ENCODE measurements at places on chromosomes 6 and 20.

GRCh38 chr6:28336284-28337120 is 554 bp upstream of the ZSCAN31 start:
- DNase-seq: no peak

DNA sequence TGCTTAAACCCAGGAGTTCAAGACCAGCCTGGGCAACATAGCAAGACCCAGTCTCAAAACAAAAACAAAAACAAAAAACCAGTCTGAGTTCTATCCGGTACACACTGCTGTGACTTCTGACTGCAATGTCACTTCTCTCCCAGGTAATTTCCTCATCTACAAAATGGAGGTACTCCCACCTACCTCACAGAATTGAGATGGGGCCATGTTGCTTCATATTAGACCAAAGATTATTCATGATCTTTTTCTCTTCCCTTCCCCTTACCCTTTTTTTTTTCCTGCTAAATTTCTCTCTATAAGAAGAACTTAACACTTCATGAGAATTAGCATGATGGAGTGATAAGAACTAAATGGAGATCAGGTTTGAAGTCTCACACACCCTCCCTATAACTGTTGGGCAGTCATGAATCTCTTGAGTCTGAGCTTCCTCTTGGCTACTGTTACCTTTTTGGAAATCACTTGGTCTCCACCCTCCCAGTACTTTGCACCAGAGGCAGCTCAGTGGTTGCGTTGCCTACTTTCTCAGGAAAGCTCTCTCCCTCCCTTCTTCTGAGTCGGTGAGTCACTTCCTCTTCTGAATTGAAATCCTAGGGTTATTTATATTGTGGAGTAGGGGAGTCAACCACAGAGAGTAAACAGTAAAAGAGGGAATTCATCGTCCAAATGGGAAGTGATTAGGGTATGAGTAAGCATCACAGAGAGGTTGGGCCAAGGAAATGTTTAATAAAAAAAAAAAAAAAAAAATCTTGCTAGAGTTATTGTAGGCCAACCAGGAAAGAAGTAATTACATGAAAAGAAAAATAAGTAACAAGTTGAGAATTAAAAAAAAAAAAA is 59.9 kb upstream of the MAP7 start:
- DNase-seq: no peak

DNA sequence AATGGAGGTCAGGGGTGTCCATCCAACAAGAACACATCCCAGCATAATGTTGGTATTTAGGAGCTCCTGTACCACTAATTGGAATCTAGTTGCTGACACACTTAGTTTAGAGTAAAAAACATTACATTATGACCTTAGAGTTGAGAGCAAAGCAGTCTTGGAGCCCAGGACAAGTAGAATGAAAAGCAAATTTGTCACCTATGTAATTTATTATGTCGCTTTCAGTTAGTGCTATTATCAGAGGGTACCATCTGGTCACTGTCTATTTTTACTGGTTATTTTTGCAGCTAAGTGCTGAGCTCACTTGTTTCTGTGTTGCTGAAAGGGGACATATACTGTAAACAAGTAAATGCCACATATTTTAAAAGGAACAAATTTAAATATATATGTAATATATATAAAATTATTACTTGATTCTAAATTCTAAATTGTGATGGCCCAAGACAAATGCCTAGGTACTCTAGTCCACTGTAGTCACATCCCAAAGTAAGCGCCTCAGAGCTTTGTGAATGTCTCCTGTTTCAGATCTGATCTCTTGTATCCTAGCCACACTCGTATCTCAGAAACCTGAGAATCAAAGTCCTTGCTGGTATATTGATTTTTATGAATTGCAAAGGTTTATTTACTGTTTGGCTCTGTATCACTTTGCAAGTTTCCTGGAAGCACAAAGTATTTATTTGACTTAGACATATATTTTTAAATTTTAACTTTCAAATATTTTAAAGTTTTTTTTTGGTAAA is 148.6 kb upstream of the MAN1A1 start:
- DNase-seq: no peak

DNA sequence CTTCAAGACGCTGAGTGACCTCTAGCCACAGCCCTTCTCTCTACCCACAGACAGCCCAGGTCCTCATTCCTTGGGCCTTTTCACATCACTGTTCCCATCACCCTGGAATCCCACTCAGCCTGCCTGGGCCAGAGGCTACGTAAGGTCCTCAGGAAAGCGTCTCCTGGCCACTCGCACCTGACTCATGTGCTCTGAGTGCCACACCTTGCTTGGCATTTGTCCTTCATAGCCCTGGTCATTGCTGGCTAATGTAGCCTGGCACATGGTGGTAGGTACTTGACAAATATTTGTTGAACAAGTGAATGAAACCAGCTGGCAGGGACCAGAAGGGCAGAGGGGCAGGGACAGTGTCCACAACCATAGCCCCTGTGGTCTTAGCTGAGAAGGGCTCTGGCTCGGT is 50.6 kb upstream of the FANCE start:
- DNase-seq: no peak

DNA sequence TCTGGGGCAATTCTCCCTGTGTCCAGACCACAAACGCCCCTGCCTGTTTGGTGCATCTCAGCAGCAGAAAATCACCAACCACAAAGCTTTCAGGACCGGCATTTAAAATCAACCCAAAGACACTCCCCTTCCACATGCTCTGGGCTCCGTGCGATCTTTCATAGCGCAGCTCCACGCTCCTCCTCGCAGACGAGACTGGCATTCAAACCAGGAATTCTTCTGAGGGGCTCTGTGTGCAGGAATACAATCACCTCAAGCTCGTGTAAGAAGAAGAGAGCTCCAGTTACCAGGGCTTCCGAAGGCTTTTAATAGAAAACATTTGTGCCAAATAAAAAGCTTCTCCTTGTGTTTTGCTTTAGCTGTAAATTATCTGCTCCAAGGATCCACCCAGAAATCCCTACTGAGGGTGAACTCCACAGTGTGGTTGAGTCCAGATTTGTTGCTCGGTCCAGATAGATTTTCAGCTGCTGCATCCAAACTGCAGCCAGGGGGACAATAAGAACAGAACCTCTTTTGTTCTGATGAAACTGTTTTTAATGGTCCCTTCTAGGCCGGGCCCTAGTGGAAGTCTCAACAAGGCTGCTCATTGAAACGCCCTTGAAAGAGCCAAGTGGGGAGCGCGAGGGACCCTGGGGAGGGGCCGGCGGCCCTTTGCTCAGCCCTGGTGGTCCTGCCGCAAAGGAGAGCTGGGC is 16.4 kb upstream of the BMP7 start:
- no peak for DNase-seq

- DNase-seq: no peak
Measured at GRCh38 chr6:40900791-40901190, 138.2 kb downstream of the UNC5CL start.

DNA sequence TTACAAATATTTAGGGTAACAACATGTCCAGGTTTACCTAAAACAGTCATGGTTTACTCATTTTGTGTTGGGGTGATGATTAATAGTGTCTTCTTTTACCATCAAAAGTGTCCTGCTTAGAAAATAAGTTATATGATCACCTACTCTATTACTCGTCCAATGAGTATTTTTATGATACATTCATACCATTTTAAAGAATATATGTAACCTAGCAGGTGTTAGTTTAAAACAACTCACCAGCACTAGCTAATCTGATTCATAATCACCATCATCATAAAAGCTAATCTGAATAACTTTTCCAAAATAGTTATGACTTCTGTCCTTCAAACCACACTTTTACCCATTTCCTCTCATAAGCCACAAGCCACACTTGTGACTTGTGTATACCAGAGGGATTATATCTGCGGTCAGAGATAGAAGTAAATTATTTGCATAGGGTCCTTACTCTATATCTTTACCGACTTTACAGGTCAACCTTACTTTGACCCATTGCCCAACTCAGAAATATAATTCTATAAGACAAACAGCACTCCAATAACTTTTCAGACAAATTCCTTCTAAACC is 33.3 kb upstream of the NRN1 start:
- DNase-seq: no peak

DNA sequence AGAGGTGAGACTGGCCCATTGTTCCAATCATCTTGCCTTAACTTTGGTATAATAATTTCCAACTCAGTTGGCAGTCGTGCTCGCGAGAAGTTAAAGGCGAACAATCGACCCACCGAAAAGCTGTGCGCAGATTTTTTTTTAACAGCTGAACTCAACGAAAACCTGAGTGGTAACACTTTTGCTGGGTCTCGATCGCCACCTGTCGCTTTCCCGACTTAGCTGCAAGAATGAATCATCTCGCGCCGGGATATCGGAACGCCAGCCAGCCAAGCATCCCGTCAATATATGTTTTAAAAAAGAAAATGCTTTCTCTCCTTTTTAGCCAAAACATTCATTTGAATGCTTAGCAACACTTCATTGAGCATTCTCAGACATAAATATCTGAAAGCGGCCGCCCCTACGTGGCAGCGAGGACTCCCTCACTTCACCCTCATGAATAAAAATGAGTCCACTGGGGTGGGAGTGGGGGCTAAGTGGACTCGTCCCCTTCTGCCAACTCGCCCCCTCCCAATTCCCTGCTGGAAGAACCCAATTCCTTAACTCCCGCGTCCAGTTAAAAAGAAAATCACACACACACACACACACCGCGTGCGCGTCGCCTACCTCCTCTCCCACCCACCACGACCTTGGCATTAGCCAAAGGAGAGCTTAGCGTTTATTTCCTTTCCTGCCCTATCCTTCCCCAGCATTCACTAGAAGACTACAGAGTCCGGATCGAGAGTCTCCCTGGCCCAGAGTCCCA is 1.5 kb downstream of the COL12A1 start:
- no peak for DNase-seq

- DNase-seq: no peak
Measured at GRCh38 chr6:73123632-73124329, 101.5 kb downstream of the KHDC1L start.

- DNase-seq: no peak
Measured at GRCh38 chr6:153334121-153334520, 203.0 kb upstream of the RGS17 start.

DNA sequence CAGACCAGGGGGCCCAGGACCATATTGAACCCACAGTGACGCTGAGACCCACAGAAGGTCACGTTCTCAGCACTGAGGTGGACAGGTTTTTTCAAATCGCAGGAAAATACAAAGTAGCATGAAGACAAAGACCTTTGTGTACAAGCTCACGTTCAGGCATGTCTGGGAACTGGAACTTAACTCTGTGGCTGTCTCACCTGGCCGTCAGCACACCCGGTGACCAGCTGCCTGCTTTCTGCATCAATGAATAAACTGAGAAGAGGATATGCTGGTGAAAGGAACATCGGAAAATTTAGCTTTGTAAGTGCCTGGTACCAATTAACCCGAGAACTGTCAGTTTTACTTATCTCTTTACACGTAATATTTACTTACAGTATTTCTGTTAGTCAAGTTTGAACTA is 36.5 kb downstream of the WDR27 start:
- no peak for DNase-seq

GRCh38 chr6:35181933-35182612 is 31.7 kb upstream of the SCUBE3 start:
- DNase-seq: no peak

GRCh38 chr20:19835533-19836222 is 77.6 kb downstream of the RIN2 start:
- no peak for DNase-seq

GRCh38 chr6:137316626-137317025 is 97.4 kb upstream of the IFNGR1 start:
- no peak for DNase-seq

DNA sequence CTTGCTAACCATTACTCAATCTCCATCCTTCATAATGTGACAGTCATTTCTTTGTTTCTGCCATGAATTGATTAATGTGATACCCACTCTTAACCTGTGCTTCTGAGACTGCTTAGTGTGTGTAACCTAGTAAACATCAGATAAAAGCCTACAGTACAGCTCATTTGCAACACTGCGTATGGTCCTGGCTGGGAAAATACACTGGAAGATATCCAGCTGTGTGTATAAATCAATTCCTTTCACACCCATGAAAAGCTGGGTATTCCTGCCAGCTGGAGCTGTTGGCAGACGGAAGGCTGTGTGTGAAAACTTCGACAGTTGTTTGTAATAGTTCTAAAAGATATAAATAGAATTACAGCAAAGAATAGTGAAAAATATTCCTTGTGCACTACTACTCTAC is 509.2 kb downstream of the FRK start:
- no peak for DNase-seq

GRCh38 chr6:149052350-149053106 is 265.0 kb upstream of the TAB2 start:
- no peak for DNase-seq

GRCh38 chr6:137102050-137102848 is 57.5 kb upstream of the IL20RA start:
- no peak for DNase-seq

GRCh38 chr6:110853754-110854477 is 20.7 kb upstream of the AMD1 start:
- no peak for DNase-seq

DNA sequence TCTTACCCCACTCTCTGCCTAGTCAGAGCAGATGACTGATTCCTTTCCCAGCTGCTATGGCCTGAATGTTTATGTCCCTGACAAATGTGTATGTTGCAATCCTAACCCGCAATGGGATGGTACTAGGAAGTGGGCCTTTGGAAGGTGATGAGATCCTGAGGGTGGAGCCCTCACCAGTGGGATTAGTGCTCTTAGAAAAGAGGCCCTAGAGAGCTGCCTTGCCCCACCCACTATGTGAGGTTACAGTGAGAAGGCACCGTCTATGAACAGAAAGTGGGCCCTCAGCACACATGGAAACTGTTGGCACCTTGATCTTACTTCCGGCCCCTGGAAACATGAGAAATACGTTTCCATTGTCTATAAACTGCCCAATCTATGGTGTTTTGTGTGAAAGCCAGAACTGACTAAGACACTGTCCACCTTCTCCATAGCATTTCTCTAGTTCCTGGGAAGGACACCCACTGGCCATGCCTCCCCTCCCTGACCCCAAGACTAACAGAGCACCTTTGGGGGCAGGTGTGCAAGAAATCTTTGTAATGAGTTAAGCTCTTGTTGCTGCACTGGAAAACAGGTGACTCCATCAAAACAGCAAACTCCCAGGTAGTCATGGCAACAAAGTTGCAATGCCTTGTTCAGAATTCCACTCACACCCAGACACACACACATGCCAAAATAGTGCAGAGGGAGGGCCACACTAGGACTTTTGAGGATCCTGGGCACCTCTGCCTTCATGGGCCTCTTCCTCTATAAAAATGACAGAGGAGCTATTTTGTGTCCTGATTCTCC is 16.2 kb downstream of the GABRR2 start:
- no peak for DNase-seq

DNA sequence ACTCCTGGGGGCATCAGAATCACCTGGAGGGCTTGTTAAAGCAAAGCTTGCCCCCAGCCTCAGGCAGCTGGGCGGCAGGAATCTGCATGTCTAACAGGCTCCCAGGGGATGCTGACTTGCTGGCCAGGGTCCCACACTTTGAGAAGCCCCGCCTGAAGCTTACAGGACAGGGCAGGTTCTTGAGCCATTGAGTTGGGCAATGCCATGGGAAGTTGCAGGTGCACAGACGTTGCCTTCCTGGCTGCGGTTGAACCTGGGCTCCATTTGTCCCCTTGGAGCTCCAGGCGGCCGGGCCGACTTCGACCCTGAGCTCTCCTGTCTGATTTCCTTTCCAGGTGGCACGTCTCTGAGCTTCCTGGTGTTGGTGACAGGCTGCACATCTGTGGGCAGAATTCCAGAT is 46.8 kb downstream of the SYNJ2 start:
- DNase-seq: no peak

- DNase-seq: no peak
Measured at GRCh38 chr6:52352239-52353018, 9.5 kb upstream of the PAQR8 start.

GRCh38 chr6:152534541-152534940 is 102.6 kb downstream of the SYNE1 start:
- DNase-seq: no peak

- no peak for DNase-seq
Measured at GRCh38 chr6:14799928-14800327, 445.9 kb upstream of the JARID2 start.

GRCh38 chr6:84511929-84512328 is 252.5 kb downstream of the TBX18 start:
- DNase-seq: no peak
